Stimulated activated CD8-positive, alpha-beta memory T cell treated with anti-CD3 and anti-CD28 coated beads, Interleukin-15, amount 100 ng/mL, for 24 hours (primary cell): ENCODE measurements at places on chromosomes 6 and 20.

GRCh38 chr6:124984668-124985338, 22.6 kb downstream of the RNF217 start:
- DNase-seq = no peak

- DNase-seq = no peak
These were observed 6.8 kb upstream of the BTN1A1 start for GRCh38 chr6:26493258-26493657.

GRCh38 chr6:37139230-37139962, 30.6 kb upstream of the PIM1 start:
- DNase-seq = no peak

GRCh38 chr6:75169689-75170586, 35.9 kb downstream of the COL12A1 start:
- DNase-seq = no peak

DNA sequence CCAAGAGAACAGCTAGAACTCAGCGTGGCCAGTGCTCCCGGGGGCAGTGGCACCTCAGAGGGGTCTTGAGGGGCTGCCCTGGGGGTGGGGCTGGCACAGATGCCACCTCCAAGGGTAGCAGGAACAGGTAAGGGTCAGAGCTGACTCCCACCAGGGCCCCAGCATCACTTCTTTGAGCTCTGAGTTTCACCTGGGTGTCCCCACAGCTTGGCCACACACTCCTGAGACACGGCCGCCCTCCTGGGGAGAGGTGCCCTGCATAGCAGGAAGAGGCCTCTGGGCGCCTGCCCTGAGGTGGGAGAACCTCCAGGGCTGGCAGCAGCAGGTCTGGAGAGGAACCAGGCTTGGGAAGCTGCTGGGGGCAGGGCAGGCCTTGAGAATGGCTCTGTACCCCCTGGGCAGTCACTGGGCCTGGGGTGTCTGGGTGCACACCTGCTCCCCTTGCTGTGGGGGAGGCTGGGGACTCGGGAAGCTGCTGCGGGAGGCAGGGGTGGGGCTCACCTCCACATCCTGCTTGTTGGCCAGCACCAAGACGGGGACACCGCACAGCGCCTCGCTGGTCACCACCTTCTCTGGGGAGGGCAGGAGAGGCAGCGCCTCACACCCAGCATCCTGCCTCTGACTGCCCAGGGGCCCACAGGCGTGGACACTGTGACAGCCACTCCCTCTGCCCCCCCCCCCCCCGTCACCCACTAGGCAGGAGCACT, 5.0 kb downstream of the TNFRSF6B start:
- DNase-seq = no peak

DNA sequence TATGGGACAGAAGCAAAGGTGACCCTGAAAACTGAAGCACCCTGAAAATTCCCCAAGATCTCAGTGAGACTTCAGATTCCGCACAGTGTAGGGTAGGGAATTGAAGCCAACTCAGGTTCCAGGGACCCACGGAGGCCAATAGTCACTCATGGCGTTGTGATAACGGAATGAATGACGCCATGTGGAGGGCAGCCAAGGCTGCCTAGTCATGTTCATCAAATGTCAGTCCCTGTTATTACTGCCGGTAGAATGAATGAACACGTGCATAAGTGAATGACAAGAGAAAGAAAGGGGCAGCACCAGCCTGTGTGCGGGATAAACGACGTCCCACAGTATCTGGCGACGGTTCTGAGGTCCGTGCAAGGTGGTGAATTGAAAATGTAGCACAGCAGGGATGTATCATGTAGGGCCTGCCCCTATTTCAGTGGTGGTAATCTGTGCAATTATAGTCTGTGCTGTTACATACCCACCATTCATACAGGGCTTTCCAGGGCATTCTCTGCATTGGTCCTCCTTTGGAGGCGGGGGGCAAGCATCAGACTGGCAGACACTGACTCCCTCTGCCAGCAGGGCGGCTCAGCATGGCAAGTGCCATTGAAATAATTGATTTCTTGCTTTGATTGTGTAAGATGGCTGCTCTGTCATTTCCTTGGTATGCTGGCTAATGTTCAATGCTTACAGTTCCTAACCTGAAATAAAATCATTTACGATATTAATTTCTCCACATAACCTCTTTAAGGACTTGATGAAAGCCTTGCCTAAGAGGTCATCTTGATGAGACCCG, 386.9 kb downstream of the CDH4 start:
- DNase-seq = no peak

DNA sequence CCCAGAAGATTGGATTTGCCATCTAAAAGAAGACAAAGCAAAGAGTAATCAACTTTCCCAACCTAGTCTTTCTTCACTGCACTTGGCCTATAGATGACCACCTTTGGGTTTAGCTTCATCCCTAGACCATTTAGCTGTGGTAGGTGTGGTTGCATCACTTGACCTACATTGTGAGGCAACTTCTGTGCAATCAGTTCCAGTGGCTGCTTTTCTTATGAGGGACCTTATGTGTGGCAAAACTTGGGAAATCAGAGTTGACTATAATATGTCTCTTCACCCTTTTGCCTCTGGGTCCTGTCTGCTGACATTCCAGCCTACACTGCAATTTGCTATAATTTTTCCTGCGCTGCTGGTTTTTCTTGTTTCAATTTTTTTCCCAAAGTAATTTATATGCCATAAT, 55.2 kb downstream of the PRDM13 start:
- DNase-seq = no peak

GRCh38 chr6:138215093-138215782, 3.1 kb downstream of the PBOV1 start:
- no peak for DNase-seq

DNA sequence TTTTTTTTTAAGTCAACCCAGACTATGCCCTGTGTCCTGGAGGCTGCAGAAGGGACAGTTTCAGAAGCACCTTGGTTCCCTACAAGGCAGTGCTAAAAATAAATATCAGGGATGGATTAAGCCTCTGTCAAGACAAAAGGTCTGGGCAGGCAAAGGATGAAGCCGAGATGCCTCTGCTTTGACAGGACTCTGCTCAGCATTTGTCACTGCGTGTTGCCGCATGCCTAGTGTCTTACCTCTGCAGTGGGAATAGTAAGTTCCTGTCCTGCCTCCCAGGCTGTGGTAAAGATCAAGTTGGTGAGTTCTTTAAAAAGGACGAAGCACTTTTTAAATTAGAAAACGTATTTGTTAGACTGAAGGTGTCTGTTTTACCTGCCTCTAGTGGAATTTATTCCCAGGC, 15.1 kb downstream of the AAR2 start:
- no peak for DNase-seq

DNA sequence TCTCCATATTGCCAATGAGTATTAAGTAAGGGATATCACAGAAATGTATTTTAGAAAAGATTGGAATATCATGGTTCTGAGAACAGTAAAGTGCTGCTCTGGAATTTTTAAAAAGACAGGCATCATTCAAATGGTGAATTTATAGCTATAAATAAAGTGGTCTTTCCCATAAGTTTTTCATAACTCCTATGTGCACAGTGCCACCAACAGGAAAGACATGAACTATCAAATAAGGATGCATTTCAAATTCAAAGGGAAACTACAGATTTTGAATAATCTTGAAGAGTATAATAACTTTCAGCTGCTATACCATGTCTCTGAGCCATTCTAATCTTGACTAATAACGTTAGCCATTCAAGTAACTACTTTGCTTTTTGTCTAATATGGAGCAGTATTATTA, 456.8 kb upstream of the GJE1 start:
- no peak for DNase-seq

GRCh38 chr6:44386929-44387345, 569 bp upstream of the CDC5L start:
- DNase-seq = no peak

DNA sequence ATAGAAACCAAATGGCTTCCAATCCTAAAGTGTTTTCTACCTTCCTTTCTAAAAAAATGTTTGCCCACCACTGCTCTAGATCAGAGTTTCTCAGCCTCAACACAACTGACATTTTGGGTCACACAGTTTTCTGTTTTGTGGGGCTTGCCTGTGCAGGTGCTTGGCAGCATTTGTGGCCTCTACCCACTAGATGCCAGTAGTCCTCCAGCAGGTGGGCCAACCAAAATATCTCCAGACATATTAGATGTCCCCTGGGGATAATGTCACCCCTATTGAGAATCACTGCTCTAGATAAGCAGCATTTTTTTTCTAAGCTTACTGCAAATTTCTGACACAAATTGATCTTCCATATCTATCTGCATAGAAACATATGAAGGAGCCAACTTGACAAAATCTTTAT, 26.3 kb upstream of the EPM2A start:
- DNase-seq = no peak

- DNase-seq = no peak
These were observed 2.7 kb upstream of the PDRG1 start for GRCh38 chr20:31954500-31954899.

GRCh38 chr6:97218912-97219311, 64.1 kb downstream of the MMS22L start:
- DNase-seq = no peak

DNA sequence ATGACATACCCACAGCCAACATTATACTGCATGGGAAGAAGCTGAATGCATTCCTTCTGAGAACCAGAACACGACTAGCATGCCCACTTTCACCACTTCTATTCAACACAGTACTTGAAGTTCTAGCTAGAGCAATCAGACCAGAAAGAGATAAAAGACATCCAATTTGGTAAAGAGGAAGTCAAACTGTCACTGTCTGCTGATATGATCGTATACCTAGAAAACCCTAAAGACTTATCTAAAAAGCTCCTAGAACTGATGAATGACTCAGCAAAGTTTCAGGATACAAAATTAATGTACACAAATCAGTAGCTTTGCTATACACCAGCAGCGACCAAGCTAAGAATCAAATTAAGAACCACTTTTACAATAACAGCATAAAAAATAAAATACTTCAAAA, 60.5 kb downstream of the EYS start:
- no peak for DNase-seq

DNA sequence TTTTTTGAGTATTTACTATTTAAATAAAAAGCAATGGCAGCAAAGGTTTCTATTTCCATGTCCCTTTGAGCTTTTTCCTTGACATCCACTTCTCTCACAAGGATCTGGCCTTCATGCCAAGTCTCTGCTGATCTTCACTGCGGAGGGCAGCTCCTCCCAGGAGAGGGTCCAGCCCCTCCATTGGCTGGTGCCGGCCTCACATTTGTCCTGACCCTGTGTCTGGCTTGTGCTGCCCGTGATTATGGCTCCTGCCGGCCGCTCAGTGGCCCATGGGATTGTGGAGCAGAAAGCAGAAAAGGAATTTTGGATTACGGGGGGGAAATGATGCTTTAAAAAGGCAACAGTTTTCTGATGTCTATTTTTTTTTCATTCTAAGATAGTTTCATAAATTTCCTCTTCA, 31.2 kb upstream of the PDE7B start:
- no peak for DNase-seq

DNA sequence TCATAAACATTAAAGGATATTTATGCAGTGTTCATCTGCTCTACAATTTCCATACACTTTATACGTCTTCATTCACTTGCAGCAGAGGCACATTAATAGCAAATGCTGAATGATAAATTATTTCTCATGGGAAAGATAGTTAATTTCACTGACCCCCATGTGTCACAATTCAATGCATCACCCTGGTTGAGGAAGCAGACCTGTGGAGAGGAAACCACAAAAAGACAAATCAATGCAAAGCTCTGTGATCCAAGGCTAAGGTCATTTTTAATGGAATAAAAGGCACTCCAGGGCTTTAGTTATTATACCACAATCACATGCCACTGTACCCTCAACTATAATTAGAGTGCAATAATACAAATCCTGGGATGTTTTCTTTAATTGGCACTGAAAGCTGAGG, 40.3 kb upstream of the TENT5A start:
- no peak for DNase-seq

DNA sequence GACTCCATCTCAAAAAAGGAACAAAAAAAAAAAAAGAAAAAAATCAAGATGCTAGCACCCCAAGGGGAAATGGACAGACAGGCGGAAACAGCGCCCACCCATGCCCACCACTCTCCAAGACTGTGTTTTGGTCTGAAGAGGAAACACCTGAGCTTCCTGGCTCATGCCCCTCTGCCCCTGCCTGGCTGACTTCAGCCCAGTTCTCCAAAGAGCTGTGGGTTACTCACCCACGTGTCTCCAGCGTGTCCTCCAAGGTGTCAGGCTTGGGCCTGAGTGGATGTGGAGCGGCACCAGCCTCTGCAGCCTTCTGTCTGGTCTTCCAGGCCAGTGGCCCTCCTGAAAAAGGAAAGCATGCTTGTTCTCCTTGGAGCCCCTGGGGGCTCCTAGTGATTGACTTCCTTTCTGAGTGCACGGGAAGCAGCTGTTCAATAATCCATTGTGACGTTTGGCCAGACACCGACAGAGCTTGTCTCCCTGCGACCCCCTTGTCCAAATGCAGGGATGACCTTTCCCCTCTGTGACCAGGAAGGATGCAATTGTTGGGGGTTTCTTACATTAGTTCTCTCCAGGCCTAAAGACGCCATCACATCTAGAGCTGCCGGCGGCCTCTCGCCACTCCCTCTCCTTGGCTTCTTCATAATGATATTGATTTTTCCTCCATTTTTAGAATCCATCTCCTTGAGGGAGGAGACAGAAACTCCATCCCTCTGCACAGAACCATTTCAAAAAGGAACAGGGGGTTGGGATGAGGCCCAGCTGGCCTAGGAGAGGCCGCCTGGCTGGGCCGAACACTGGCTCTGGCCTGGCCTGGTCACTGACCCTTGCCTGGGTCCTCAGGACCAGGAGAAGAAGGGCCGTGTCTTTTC, 58.4 kb downstream of the ADNP start:
- DNase-seq = no peak

- no peak for DNase-seq
These were observed 7.3 kb upstream of the COL9A1 start for GRCh38 chr6:70310063-70310694.

DNA sequence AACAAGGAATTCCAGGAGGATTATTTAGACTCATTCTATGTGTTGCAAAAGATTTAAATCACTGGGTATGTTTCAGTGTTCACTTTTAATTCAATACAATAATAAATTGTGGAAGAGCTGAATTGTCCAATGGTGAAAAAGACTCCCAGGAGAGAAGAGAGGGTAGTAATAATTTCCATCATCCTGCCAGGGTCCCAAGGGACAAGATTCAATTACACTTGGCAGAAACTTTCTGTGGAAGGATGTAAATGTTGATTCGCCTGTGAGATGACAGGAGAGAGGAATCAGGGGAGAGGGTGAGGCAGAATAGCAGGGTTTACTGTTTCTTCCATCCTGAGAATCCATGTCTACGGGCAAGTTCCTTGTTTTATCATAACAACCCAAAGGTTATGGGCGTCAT, 342.7 kb downstream of the ESR1 start:
- DNase-seq = no peak

- no peak for DNase-seq
These were observed 56.7 kb downstream of the ISM1 start for GRCh38 chr20:13277663-13278295.

- no peak for DNase-seq
These were observed 599.5 kb upstream of the NRSN1 start for GRCh38 chr6:23526526-23526925.

GRCh38 chr20:41600926-41601631, 17.1 kb downstream of the CHD6 start:
- no peak for DNase-seq

- DNase-seq = no peak
These were observed 191.1 kb downstream of the SLC24A3 start for GRCh38 chr20:19403549-19403948.
